Smooth muscle cell of the coronary artery (primary cell): ENCODE measurements at places on chromosomes 16 and 17. TPM values are rescaled to one million over a fixed set of nuclear protein-coding genes. Genes with fewer than 3 reads are reported as not detected.

Gene CD300E
- total RNA-seq: not detected in 2 replicates

Gene KRTAP16-1
- total RNA-seq: not detected in 2 replicates

Gene CRYBA1
- total RNA-seq: 0.70 TPM in 1 of 2 replicates, not detected in the other

Gene MAP2K6
- 0.15 and 6.4 TPM in 2 replicates for total RNA-seq

Gene GP1BA
- not detected in 2 replicates for total RNA-seq
